Stimulated activated CD4-positive, alpha-beta T cell treated with anti-CD3 and anti-CD28 coated beads, Interleukin-4, amount 100 ng/mL, for 4 hours (primary cell): ENCODE measurements at places on chromosomes 4 and X.

- no peak for DNase-seq
Observed at GRCh38 chr4:54958236-54958635, 167.2 kb downstream of the KDR start.

DNA sequence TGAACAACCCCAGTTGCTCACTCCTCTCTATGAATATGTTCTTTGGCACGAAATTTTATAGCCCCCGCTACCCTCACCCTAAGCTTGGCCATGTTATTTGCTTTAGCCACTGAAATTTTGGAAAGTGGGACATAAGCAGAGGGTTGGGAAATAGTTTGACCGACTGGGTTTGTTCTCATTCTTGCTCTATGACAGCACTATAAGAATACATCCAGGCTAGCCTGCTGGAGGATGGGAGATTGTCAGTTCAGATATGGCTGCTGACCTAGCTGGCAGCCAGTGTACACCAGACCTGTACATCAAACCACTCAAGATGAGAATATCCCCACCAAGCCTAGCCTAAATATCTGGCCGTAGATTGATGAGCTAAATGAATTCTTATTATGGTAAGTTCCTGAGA is 298.1 kb downstream of the PDGFC start:
- DNase-seq, result no peak

DNA sequence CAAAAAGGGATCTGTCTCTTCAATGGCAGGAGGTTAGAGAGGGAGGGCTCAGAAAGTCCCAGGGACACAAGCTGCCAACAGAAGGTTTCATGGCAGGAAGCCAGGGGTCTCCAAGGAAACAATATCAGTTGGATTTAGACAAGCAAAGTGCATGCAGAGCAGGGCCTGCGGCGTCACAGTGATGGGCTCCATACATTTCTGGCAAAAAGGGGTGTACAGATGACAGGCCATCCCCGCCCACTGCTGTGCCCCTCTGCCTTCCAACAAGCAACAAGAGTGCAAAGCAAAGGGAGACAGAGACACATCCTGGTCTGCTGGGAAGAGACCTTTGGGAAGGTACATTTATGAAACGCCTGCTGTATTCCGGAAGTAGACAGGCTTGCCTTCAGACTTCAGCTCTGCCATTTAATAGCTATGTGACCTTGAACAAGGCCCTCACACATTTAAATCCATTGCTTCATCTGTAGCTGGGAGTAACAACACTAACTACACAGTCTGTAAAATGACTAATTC is 121.2 kb downstream of the AFAP1 start:
- DNase-seq, result no peak

DNA sequence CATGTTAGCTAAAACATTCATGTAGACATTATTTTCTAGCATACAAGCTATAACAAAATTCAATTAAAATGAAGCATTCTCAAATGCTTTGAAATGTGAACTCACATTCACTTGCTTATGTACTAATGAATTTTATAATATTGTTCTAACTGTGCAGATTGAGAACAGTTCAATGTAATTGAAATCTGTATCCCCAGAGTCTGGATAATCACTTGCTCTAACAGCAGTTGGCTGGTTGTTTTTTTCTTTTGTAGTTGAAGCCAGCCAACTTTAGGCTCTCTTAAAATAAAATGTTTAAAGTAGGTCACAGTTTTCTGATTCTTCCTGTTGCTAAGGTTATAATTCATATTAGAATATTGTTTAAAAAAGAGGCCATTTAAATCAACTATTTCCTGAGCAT is 438.9 kb downstream of the NAF1 start:
- DNase-seq, result no peak

DNA sequence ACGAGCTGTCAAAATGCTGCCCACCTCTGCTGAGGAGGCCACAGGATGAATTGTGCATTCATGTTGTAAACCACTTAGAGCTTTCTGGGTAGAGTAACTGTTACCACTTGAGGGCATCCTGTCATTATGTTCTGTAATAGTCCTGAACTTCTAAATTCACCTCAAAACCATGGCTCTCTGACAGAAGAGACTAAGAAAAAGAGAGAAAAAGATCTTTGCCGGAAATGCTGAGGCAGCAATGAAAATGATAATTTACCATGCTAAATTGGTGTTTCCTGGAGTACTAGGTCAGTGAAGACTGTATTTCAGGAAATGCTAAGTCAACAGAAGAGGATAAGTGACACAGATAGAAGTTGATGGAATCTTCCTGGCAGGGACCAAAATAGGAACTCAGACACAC is 942.3 kb upstream of the SLIT2 start:
- DNase-seq, result no peak

DNA sequence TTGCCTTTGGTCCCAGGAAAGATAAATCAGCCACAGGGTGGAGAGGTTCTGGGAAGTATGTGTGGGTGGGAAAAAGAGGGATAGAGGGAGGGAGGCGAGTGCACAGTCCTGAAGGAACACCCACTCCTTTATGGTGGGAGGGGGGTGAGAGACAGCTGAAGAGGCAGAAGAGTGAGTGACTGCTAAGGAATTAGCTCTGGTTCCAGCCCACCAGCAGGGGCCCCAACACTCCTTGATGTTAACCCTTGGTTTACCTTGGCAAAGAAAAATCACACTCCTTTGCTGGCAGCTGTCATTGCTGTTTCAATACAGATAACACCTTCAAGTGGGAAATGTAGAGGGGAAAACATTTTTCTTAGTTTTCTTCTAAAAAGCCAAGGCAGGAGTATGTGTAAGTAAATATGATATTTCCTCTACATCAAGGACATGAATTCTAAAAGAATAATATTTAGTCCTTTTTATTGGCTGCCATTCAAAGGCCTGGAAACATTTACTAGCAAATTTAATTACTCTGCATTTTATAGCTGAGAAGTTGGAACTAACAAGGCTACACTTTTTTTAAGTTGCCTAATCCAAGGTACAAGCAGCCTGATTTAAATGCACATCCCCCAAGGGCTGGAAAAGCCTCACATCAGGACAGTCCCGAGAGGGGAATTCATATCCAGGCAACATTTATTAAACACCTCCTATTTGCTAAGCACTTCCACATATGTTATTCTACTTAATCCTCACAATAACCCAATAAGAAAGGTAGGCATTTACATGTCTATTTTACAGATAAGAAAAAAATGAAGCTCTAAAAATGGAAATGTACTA is 81.7 kb downstream of the HS6ST2 start:
- no peak for DNase-seq

- no peak for DNase-seq
Observed at GRCh38 chr4:3766785-3767569, 792 bp downstream of the ADRA2C start.

GRCh38 chrX:17743913-17744312 is 6.6 kb downstream of the SCML1 start:
- no peak for DNase-seq

DNA sequence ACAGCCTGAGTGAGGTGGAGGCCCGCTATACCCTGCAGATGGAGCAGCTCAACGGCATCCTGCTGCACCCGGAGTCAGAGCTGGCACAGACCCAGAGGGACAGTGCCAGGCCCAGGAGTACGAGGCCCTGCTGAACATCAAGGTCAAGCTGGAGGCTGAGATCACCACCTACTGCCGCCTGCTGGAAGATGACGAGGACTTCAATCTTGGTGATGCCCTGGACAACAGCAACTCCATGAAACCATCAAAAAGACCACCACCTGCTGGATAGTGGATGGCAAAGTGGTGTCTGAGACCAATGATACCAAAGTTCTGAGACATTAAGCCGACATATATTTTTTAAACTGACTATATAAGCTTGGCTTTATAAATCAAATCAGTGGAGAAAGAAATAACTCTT is 73.3 kb upstream of the HHIP start:
- DNase-seq, result no peak
